ENCODE measurements at places on chromosomes 11 and 22. TPM values are rescaled to one million over a fixed set of nuclear protein-coding genes. Genes with fewer than 3 reads are reported as not detected.

Gene HMGXB4
- total RNA-seq = 15.7 TPM

Gene TTC12
- total RNA-seq = 21.9 TPM

Gene CCDC15
- 1.2 TPM for total RNA-seq

GRCh38 chr11:117823294-117823945 lies 1.1 kb downstream of the FXYD2 start:
- no peaks in the 10 kb centered on the region for H3K36me3 ChIP-seq
- H3K27me3 ChIP-seq = no peaks in the 10 kb centered on the region
- no peak overlapping the region for H3K4me3 ChIP-seq
- H3K27ac ChIP-seq = peak overlapping the region; percentile 40
- no peak for DNase-seq

- no peaks in the 10 kb centered on the region for H3K27me3 ChIP-seq
- H3K36me3 ChIP-seq = no peaks in the 10 kb centered on the region
- no peak overlapping the region for H3K4me3 ChIP-seq
- no peak for DNase-seq
- H3K4me1 ChIP-seq = no peaks in the 10 kb centered on the region
Measured at GRCh38 chr11:100098560-100098959, 588.5 kb upstream of the ARHGAP42 start.

DNA sequence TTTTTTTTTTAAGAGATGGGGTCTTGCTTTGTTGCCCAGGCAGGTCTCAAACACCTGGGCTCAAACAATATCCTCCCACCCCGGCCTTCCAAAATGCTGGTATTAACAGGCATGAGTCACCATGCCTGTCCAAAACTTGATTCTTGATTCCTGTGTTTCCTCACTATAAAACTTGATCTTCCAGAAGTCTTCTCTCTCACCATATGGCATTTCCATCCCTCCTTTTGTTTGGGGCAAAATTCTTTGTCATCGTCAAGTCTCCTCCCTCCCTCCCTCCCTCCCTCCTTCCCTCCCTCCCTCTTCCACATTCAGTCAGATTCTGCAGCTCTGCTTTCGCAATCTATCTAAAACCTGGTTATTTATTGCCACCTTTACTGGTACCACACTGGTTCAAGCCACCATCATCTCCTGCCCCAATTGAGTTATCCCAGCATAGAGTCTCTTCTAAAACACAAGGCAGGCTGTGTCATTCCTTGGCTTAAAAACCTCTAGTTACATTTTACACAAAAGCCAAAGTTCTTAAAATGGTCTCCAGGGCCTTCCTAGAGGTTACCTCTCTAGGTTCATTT lies 65.0 kb upstream of the HORMAD2 start:
- H3K27me3 ChIP-seq = no peaks in the 10 kb centered on the region
- H3K4me3 ChIP-seq = no peak overlapping the region
- H3K27ac ChIP-seq = no peak overlapping the region
- DNase-seq = no peak

DNA sequence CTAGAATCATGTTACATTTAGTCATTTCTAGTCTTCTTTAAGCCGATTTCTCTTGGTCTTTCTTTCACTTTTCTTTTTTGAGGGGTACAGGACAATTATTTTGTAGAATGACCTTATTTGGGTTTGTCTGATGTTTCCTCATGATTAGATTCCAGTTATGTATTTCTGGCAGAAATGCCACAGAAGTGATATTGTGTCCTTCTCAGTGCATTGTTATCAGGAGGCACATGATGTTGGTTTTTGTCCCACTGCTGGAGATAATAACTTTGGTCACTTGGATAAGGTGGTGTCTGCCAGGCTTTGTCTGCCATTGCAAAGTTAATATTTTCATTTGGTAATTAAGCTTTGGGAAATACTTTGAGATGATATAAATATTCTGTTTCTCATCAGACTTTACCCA lies 100.3 kb downstream of the RRM1 start:
- H3K36me3 ChIP-seq = no peaks in the 10 kb centered on the region
- H3K27ac ChIP-seq = no peak overlapping the region
- DNase-seq = no peak
- no peak overlapping the region for H3K4me3 ChIP-seq

DNA sequence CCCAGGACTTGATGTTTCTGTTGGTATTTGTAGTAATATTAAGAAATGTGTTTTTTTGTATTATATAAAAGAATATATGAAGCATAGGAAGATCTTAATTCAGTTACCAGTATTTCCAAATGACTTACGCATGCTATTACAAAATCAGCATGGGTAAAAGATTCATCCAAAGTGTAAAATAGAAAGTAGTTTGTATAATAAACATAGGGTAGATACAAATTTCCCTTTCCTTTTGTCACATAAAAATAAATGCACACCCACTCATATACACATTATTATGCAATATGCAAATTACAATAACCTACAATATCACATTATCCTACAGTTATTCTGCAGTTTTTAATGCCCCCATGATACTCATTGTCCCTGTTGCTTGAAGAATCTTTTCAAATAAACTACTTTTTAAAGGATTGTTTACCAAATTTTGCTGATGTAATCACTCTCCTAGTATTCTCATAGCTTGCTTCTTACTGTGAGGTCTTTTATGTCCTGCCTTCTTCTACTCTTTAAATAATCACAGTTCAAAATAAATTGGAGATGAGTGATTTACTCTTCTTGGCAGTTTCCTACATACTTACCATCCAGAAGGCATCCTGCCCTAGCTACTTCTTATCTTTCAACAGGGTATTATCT lies 244.0 kb downstream of the CASP12 start:
- no peaks in the 10 kb centered on the region for H3K36me3 ChIP-seq
- H3K27ac ChIP-seq = no peak overlapping the region
- no peak for DNase-seq
- H3K4me3 ChIP-seq = no peak overlapping the region
- no peaks in the 10 kb centered on the region for H3K27me3 ChIP-seq

DNA sequence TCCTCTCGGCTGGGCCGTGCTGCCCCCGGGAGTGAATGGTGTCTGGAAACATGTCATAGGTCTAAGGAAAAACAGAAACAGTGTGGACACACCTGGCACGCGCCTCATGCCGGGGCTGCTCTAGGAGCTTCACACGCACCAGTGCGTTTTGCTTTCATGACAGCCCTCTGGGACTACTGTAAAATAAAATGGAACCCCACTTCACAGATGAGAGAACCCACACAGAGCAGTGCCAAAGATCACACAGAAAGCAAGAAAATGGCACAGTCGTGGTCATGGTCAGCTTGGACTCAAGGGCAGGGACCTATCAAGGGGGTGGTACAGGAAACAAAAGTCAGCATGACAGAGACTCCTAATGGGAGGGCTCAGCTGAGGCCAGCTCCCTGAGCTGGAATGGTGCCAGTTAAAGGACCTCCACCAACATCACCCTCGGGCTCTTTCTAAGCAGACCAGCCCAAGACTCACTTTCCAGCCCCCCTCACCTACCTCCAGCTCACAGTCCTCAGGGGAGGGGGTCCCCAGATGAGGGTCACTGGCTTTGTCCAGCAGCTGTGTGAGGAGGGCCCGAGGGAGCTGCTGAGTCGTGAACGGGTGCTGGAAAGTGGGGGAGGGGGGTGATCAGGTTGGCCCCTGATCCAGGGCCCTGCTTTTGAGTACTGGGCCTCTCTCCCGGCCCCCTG lies 3.3 kb downstream of the MAP4K2 start:
- H3K4me3 ChIP-seq = no peak overlapping the region
- peaks cover 25% of the 10 kb centered on the region for H3K4me1 ChIP-seq
- no peak overlapping the region for H3K27ac ChIP-seq

All from thoracic aorta (tissue), 2 donors.